Left lobe of liver (tissue), 2 donors: ENCODE measurements at places on chromosomes 7 and 10.

DNA sequence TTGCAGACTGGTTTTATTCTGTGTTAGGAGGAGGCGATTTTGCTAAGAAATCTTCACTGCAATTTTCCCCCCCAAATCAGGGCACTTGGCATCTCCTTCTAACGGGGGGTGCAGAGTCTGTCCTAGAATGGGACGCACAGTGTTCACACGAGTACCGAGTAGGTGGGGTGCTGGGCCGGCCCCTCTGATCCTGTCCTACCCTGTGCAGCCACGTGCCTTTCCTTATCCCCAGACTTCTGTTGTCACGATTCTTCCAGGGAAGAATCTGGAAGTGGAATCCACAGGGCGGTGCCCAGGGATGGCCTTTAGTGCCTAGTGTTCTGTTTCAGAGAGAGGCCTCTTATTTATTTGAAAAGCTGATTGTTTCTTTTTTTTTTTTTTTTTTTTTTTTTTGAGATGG lies 16.4 kb downstream of the CUX1 start:
- peak; percentile 39 for DNase-seq

GRCh38 chr7:137920637-137921399 lies 74.0 kb upstream of the DGKI start:
- no peak for DNase-seq

DNA sequence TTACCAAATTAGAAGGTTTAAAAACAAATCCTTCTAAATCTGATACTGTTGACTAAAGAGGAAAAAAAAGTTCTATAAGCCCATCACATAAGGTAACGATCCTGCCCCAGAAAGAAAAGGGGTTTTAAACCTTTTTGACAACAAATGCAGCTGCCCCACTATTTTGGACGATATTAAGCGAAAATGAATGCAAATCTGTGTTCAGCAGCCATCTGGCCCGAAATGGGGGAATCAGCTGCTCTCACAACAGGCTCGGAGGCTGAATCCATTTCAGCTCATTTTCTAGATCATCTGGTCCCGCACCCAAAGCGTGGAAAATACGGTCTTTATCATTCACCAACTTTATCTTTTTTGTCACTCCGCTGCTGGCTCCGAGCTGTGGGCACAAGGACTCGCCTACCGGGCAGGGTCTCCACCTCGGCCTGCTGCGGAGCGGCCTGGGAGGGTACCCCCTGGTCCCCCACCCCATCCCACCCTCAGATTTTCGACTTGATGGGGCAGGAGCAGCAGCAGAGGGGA lies 2.4 kb upstream of the EBF3 start:
- DNase-seq, result no peak

DNA sequence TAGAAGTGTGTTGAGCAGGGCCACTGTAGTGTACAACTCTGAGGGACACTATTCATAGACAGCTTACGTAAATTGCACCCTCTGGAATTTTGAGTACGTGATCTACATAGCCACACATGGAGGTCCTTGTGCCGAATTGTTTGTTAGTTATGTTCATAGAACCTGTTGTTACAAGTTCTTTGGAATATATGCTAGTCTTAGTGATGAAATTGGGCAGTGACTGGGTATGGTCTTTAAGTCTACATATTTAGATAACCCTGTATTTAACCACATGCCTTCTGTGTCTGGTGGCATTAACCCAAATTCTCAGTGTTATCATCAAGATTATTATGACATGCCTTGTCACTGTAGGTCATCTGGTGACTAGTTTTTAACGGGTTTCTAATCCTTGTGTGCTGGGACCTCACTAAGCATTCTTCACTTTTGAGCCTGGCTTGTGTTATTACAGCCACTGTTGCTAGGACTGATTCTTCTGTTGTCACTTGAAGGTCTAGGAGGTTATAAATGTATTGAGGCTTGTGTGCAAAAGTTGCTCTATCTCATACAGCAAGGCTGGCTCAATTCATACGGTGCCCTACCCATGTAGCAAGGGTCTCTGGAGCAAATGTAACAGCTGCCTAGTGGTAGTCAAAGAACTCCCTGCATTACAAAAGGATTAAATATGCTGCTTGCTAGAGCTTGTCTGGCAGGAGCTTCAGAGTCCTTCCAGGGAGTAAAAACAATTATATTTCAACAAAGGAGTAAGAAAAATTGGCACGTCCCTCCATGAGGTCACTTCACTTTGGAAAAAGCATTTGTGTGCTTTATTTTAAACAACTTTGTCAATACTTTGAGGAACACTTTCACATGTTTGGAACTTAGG lies 65.4 kb downstream of the CDK14 start:
- no peak for DNase-seq

DNA sequence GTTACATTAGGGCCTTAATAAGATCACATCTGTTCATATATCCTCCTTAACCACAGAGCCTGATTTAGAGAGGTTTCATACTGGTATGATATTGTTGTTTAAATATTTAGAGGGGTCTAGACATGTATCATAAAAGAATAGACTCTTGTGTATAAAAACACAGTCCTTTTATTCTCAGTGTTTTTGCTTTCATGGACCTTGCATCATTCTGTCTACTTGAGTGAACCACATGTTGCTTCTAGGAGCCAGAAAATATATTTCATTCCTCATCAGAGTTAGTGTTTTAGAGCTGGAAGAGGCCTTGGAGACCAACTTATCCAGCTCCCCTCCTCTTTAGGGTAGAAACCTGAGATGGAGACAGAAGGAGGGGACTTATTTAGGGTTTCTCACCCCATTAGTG lies 312.8 kb downstream of the LRMDA start:
- no peak for DNase-seq

DNA sequence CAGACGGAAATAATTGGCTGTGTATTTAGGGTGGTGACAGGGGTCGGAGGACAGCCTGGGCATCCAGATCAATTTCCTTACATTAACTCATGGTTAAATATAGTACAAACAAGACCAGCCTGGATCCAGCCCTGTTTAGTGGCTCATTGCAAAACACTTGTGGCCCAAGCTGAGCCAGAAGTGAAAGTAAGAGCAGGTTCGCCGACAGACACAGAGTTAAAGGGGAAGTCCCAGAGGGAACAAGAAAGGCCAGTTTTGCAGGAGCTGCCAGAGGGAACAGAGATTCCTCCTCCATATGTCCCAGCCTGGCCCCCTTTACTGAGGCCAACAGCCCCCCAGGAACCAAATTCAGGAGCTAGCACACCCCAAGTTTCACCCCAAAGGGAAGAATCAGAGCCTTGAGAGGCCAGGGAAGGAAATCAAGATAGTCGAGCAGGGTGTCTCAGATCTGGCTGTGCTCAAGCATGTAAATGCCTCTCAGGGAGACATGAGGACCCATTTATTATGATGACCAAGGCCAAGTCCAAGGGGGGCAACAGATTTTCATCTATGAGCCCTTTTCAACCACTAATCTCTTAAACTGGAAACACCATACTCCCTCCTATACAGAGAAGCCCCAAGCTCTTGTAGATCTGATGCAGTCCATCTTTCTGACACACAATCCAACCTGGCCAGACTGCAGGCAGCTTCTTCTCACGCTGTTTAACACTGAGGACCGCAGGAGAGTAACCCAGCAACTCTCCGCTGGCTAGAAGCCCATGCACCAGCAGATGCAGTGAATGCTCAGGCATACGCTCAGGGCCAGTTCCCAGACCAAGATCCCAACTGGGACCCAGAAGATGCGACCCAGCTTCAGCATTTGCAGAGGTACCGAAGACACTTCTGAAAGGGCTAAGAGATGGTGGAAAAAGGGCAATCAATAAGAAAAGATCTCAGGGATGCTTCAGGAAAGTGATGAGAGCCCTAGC lies 15.9 kb upstream of the ADCK2 start:
- peak; percentile 70 for DNase-seq

DNA sequence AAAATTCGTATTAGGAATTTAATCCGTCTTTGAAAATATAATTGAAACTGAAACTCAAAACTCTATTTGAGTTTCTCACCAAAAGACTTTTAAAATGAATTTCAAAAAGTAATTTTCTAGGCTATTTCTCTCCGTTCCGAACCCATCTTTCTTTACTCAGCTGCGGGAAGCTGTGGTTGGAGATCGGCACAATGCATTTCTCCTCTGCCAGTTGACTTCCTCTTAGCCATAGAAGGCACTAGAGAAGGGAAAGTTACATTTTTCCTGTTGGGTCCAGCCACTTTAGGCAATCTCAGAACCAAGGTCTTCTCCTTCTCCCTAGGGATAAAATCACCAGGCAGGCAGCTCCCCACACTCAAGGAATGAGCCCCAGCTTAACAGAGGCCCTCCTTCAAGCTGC lies 133.6 kb upstream of the COL1A2 start:
- DNase-seq, result no peak

DNA sequence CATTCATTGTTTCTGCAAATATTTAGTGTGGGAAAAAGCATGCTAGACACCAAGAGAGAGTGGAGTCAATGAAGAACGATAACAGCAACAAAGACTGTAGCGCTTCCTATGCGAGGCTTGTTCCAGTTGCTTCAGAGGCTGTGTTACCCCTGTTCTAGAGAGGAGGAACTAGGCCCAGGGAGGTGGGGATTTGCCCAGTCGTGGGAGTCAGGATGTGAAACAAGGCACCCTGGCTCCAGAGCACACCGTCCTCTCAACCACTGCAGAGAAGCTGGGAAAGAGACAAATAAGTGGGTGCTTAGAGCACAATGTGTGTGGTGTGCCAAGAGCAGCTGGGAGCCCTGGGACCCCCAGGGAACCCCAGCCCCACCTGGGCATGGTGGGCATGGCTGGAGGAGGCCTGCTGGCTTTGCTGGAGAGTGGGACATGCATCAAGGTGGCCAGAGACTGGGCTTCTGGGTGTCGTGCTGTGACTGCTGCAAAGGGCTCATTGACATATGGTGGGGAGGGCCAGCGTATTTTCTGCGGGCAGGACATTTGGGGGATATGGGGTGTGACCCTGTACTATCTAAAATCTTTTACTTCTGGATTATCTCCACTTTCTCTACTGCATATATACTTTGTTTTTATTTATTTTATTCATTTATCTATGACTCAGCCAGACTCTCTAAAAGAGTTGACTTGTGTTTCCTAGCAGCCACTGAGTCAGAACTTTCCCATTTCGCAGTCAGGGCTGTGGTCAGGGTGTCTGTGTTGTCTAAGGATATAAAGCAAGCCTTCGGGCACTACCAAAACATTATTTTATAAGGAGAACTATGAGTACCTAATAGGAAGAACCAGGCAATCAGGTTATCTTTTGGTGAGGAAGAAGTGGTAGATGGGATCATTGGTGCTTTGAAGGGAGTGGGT lies 95.4 kb downstream of the TCF7L2 start:
- no peak for DNase-seq

GRCh38 chr10:102460836-102461186 lies 9.5 kb upstream of the C10orf95 start:
- DNase-seq, result no peak

GRCh38 chr10:75592791-75593643 lies 161.6 kb downstream of the LRMDA start:
- peak; percentile 58 for DNase-seq

- DNase-seq, result peak; percentile 74
These were observed 552 bp downstream of the IL15RA start for GRCh38 chr10:5976512-5977470.

DNA sequence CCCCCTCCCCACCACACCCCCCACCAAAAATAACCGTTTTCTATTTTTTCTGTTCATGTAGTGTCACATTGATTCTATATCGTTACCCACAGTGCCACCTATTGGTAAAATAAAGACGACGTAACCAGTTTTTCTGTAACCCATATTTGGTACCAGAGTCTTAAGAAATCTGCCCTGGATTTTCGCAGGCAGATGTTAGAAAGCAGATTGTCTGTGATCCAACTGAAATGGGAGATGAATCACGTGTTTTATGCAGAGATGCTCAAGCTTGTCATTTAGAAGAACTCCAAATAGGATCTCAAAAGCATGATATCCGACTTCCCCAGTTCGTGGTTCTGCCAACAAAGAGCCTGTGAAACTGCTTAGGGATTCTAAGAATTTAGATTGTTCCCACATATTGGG lies 261.1 kb upstream of the CSTF2T start:
- DNase-seq, result no peak

GRCh38 chr10:48451969-48452878 lies 145.7 kb downstream of the MAPK8 start:
- no peak for DNase-seq

DNA sequence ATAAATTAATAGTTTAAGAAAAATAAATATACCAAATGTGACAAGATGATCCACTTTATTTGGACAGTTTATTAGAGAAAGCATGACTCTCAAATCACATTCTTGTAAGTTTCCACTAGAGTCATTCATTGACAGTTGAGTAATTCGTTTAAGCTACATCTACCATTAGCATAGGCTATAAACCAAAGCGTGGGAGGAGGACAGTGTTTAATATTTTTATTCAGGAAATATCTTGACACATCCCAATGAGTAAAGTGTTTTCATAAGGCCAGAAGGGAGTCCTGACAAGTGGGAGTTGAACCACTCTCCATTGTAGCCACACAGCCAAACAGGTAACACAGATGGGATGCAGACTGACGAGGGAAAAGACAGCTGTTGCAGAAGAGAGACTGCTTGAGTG lies 386.5 kb upstream of the SEMA3D start:
- DNase-seq, result no peak

DNA sequence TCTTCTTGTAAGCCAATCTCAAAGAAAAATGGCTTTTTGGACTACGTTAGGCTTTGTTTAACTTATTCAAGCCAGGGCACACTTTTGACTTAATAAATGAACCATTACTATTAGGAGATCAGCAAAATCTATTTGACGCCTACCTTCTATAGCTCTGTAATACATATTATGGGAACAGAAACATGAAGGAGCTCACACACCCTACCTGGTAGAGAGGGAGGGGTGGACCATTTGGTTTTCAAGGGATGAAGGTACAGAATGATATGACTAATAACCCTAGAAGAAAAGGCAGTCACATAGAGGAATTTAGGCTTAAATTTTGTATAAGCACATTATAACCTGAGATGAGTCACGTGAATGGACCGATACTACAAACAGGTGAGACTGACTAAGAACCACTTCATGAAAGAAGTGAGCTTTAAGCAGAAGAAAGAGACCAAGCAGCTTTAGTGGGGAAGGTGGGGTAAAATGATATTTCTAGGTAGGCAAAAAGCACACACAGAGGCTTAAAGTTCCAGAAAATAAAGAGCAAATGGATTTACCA lies 106.8 kb upstream of the CTTNBP2 start:
- DNase-seq, result no peak

GRCh38 chr7:19066170-19066569 lies 51.3 kb downstream of the TWIST1 start:
- no peak for DNase-seq
